Activated CD4-positive, alpha-beta T cell treated with anti-CD3 and anti-CD28 coated beads, Interleukin-2, amount 10 ng/mL, durations not matched to agents 24 days and 14 days (primary cell): ENCODE measurements at places on chromosomes 4 and X.

GRCh38 chr4:54372951-54373350, 143.9 kb downstream of the PDGFRA start:
- no peak for DNase-seq

GRCh38 chrX:5646818-5647217, 581.8 kb downstream of the NLGN4X start:
- no peak for DNase-seq

DNA sequence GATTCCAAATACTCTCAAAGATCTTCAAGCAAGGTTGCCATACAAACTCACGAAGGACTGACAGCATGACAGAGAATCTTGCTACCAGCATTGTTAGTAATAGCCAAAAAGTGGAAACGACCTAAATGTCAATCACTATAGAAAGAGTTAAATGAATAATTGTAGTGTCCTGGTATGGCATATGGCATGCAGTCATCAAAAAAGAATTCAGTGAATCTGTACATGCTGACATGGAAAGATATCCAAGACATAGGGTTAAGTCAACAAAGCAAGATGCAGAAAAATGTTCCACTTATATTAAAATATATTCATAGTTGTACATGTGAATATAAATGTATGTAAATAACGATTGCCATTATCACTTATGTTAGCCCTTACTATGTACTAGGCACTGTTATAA, 37.6 kb downstream of the SRPX2 start:
- no peak for DNase-seq

DNA sequence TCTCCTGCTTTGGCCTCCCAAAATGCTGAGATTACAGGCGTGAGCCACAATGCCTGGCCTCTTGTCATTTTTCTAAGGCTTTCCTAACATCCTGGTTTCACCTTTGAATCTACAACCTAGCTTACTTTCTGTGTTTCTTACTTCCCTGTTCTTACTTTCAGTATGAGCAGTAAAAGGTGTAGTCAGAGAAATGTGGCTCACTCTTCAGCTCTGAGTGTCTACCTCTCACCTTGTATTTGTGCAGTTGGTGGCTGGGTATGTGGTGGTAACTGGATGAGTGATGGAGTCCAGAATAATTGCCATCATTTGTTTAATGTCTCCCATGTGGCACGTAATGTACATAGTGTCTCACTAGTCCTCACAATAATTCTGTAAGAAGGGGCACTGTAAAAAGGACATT, 19.1 kb upstream of the CXCL11 start:
- DNase-seq: peak; percentile 65

GRCh38 chrX:130079824-130080406, 30.4 kb downstream of the ELF4 start:
- DNase-seq: peak; percentile 85

- no peak for DNase-seq
Observed at GRCh38 chrX:111133389-111133788, 37.4 kb downstream of the PAK3 start.

- no peak for DNase-seq
Observed at GRCh38 chr4:118930255-118930654, 41.6 kb downstream of the SYNPO2 start.

DNA sequence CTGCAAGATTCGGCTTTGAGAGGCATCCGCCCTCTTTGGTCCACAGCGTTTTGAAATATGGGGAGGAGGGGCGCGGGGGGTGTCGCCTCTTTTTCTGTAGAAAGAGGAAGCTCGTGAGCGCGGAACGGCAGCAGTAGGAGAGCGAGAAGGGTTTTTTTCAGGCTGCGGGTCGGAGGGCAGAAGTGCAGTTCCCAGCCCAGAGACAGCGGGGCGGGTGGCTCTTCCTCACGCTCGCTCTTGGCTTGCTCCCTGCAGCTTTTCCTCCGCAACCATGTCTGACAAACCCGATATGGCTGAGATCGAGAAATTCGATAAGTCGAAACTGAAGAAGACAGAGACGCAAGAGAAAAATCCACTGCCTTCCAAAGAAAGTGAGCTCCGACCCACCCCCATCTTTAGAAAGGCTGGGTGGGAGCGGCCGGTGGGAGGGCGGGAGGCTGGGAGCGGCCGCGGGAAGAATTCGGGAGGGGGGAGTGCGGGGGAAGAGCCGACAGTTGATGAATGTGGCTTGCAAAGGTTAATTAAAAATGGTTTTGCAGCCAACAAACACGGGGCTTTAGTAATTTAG, 1.2 kb downstream of the TMSB4X start:
- peak; percentile 81 for DNase-seq

GRCh38 chrX:9456250-9457074, 8.4 kb upstream of the TBL1X start:
- DNase-seq: peak; percentile 82

GRCh38 chr4:15396157-15396800, 31.6 kb upstream of the C1QTNF7 start:
- peak; percentile 87 for DNase-seq

GRCh38 chrX:29376584-29376983, 789.3 kb downstream of the IL1RAPL1 start:
- no peak for DNase-seq

GRCh38 chr4:103204111-103204510, 6.0 kb upstream of the CENPE start:
- no peak for DNase-seq

DNA sequence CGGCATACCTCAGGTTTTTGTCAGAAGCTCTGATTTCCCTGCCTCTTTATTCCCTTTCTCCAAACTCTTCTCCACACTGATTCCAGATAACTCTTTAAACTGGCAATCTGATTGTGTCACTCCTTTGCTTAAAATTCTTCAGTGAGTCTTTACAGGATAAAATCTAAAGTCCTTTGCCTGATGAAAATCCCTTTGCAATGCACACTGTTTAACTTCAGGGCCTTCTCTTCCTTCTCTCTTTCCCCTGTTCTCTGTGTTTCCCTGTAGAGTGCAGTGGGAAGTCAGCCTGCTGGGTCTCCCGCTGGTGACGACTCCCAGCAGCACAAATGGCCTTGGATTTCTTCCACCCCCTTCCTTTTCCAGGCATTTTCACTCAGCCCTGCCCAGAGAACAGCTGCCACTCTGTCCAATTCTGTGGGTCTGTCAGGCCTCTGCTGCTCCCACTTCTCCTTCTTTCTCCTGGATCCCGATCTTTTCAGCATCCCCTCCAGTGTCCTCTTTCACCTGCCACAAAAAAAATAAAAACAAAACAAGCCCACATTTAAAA, 189.9 kb upstream of the NWD2 start:
- no peak for DNase-seq

GRCh38 chr4:15720851-15721250, 18.0 kb downstream of the BST1 start:
- DNase-seq: no peak

DNA sequence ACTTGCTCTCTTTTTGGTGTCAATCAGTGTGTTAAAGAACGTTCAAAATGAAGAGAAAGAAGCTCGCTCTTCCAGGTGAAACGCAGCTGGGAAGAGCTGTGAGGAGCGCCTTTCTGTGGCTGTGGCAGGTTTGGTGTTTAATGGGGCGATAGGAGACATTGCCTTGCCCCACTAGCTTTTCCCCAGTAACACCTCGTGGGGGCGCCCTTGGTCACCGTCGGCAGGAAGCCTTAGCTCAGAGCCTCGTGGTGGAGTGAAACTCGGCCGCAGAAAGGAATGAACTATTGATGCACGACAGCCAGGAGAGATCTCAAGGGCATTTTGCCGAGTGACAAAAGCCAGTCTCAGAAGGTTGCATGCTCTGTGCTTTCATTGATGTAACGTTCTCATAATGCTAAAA, 65.1 kb downstream of the GPR143 start:
- DNase-seq: no peak

- DNase-seq: no peak
Observed at GRCh38 chr4:158157412-158157811, 15.4 kb downstream of the GASK1B start.

- DNase-seq: no peak
Observed at GRCh38 chr4:26086621-26087441, 172.8 kb downstream of the SMIM20 start.

DNA sequence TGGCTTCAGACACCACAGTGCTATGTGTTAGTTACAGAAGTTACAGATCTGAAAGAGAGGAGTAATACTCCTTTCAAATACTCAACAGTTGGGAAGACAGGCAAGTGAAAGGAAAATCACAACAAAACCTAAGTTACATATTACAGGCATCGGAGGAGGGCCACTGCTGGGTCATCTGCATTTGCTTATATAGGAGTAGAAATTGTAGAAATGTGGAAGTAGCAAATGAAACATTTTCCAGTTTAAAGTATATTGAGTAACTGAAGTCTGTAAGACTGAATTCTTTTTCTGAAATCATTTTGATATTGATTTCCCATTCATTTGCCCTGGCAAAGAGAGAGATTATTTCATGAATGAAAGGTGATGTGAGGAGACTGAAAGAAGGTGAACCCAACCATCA, 201.7 kb downstream of the SPRY1 start:
- DNase-seq: no peak
